Karpas-422 (cell line): ENCODE measurements at places on chromosomes 2 and 18.

DNA sequence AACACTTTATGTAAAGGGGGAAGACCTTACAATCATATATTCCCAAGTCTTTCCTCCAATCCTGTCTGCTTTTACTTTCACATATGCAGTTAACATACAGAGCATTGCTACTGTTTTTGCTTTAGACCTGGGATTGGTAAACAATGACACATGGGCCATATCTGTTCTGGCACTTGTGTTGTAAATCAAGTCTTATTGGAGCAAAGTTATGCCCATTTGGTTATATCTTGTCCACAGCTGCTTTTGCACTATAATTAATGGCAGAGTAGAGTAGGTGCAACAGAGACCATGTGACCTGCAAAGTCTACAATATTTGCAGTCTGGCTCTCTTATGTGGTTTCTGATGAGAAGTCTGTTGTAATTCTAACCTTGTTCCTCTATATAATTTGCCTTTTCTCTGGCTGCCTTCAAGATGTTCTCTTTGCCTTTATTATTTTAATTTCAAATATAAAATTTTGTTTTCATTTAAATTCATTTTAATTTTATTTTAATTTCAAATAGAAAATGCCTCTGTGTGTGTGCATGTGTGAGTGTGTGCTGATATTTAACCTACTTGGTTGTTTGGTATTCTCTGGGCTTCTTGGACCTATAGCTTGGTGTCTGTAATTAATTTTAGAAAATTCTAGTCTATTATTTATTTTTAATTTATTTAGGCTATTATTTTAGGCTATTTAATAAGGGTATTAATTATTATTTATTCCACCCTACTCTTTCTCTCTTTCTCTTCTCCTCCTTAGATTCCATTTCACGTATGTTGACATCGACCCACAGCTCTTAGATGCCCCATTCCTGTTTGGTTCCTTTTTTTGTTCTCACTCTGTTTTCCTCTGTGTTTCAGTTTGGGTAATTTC lies 16.8 kb upstream of the LPIN1 start:
- DNase-seq: no peak

DNA sequence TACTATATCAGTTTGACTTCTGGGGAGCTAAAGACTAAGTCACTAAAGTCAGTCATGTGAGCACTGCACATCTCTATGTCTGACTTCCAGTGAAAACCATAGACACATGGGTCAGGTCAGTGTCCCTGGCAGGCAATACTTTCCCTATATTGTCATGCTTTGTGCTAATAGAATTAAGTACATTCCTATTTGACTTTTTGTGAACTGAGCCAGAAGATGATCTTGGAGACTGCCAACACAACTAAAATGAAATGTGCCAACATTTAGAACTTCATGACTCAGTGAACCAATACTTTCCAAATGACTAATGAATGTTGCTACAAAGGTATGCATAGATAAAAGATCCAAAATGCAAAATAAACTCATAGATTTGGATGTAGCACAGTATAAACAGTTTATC lies 820.8 kb upstream of the FAM98A start:
- no peak for DNase-seq

- DNase-seq: no peak
These were observed 52.7 kb upstream of the ODC1 start for GRCh38 chr2:10500601-10501361.

DNA sequence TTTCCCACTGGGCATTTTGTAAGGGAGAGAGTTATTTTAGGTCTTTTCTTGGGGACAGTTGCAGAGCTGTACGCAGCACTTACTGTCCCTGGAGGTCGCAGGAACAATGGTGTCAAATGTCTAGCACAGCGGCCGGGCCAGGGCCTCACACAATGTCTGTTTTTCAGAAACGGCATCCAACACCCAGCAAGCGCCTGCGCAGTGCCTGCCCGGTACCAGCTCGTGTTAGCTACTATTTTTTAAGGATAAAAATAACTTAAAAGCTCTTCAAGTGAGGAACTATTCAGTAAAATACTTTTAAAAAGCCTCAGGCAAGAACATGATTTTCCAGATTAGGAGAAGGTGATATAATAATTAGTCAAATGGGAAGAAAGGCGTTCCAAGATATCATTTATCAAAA lies 90.0 kb downstream of the MBP start:
- DNase-seq: no peak

- peak; percentile 44 for DNase-seq
These were observed 91.4 kb downstream of the COL6A3 start for GRCh38 chr2:237322564-237322963.

GRCh38 chr2:130787841-130788240 lies 32.5 kb downstream of the AMER3 start:
- DNase-seq: no peak

- peak; percentile 21 for DNase-seq
These were observed 282.7 kb downstream of the PARD3B start for GRCh38 chr2:204827701-204828590.

DNA sequence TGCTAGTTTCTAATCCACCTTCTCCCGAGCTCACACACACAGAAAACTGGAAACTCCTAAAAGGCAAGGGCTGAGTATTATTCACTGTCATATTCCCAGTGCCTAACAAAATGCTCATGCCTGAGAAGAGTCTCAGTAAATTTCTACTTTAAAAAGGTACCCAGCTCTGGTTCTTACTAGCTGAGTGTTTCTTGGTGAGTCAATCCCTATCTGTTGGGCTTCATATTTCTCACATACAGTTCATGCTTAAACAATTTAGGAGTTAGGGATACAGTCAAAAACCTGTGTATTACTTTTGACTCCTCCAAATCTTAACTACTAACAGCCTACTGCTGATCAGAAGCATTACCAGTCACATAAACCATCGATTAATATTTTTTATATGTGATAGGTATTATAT lies 204.9 kb downstream of the EN1 start:
- no peak for DNase-seq

GRCh38 chr2:192410319-192410718 lies 215.6 kb upstream of the TMEFF2 start:
- DNase-seq: peak; percentile 0

- no peak for DNase-seq
These were observed 13.1 kb upstream of the ALPG start for GRCh38 chr2:232393556-232393955.

DNA sequence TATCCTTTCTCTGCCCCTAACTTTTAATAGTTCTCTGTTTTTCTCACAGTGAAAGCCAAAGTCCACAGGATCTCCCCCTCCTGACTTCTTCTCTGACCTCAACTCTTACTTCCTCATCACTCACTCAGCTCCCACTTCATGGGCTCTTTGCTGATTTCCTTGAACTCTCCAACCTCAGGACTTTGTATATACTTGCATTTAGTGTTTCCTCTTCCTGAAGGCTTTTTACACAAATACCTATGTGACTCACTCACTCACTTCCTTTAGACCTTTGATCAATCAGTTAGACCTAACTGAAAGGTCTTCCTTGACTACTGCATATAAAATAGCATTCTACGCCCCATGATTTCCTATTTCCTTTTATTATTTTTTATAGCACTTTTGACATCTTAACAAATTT lies 233.1 kb upstream of the MEX3C start:
- DNase-seq: no peak
